Stimulated activated CD4-positive, alpha-beta T cell treated with anti-CD3 and anti-CD28 coated beads, Interleukin-15, amount 100 ng/mL, for 24 hours (primary cell): ENCODE measurements at places on chromosomes 1 and 21.

GRCh38 chr21:35489389-35489980 lies 440.4 kb upstream of the RUNX1 start:
- DNase-seq = no peak

DNA sequence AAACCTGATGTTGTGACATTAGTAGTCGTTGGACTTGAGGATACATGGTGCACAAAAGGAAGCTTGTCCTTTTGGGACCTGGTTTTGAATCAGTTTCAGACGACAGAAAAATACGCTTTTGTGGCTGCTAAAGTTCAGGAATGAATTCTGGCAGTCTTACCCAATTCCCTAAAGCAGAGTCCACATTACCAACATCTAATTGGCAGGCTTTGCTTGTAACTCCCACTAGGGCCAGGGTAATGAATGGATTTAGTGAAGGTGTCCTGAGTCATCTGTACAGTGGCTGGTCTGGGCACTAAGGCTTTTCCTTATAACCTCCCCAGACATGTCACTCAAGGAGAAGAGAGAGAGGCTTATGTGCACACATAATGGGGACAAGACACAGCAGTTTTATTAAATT lies 66.2 kb upstream of the RNPC3 start:
- no peak for DNase-seq

DNA sequence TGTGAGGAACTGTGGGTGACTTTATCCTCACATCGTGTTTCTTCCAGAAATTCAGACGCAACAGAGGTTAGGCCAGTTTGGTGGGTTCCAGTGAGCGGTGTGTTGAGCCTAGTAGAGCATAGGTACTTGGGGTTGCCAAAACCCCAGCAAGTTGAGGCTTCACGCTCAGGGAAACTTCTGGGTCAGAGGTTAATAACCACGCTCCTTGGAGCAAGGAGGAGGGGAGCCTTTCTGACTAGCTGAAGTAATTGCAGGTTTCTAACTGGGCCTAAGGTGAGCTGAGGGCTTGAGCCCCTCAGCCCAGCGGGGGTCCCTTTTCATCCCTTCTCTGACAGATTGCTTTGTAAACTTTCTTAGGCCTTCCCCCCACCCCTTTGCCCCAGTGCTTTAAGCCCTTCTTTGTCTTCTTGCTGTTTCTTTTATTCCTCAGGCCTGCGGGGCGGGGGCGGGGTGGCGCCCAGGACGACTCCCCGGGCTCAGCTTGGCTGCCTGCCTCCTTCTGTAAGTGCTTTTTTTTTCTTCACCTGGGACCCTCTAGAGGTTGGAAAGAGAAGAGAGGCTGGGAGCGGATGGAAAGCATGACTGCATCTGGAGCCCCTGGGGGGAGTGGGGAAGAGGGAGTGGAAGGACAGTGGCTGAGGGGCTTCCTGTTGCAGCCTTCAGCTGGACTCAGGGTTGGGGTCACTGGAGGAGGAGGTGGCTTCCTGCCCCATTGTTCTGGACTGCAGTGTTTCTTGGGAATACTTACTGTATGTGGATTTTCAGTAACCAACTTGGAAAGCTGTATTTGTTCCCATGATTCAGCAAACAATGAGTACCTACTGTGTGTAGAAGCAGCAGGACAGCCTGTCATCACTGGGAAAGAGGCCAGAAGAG lies 1.3 kb upstream of the ZNF436 start:
- no peak for DNase-seq

- no peak for DNase-seq
Observed at GRCh38 chr1:151924691-151925587, 15.6 kb upstream of the THEM4 start.

DNA sequence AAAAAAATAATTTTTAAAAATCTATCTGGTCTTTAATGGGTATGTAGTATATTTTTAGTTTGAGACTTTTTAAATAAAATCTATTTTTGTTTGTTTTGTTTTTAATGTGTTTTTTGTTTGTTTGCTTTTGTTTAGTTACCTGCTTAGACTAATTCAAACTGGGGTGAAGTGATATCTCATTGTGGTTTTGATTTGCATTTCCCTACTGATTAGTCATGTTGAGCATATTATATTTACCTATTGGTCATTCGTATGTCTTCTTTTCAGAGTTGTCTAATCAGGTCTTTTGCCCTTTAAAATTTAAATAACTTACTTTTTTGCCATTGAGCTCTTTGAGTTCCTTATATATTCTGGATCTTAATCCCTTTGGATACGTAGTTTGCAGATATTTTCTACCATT lies 20.3 kb downstream of the CD1B start:
- no peak for DNase-seq

DNA sequence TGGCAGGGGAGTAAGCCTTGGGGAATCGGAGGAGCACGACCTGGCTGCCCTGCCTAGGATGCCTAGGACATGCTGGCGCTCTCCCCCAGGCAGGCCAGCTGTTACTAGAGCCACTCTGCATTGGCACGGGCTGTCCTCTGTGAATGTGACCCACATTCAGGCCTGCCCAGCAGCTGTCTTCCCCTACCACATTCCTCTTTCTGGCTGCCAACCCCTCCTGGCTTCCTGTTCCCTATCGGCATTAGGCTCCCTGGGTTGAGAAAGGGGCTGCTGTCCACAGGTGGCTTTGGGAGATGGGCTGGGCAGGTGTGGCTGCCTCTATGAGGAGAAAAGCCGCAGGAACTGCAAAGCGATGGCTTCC lies 2.3 kb upstream of the NFASC start:
- no peak for DNase-seq

GRCh38 chr1:6930732-6931300 lies 145.6 kb downstream of the CAMTA1 start:
- no peak for DNase-seq

GRCh38 chr1:55955016-55955621 lies 624.2 kb downstream of the PLPP3 start:
- no peak for DNase-seq

DNA sequence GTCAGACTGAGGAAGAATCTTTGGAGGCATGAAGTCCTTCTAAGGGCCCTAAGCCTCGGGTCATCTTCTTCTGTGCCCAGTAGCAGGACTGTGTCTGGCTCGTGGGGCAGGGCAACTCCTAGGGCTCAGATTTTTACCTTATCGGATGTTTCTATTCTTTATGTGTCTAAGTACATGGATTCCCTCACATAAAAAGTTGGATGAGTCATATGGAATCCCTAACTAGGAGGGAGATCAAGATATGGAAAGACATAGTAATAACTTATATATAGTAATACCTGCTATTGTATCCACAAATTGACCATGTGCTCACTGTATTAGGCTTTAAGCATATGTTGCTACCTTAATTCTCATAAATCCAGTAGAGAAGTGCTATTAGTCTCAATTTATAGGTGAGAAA lies 364.5 kb upstream of the CAMK1G start:
- DNase-seq = no peak

- no peak for DNase-seq
Observed at GRCh38 chr1:44642255-44642654, 32.0 kb downstream of the TMEM53 start.

DNA sequence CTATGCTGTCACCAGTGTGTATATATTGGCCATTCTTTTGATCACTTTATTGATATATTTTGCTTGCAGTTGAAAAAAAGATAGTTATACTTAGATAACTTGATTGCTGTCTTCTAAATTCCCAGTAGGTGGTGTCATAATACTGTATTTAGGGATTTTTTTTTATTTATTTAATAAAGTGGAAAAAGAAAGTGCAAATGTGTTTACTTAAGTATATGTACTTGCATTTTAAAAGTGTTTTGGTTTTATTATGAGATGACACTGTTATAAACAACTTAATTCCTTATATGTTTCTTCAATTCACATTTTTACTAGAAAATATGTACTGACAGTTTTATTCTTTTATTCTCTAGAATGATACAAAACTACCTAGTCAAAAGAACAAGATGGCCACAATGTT lies 164.8 kb downstream of the USP25 start:
- no peak for DNase-seq

GRCh38 chr1:47934243-47934805 lies 62.9 kb downstream of the TRABD2B start:
- DNase-seq = no peak

DNA sequence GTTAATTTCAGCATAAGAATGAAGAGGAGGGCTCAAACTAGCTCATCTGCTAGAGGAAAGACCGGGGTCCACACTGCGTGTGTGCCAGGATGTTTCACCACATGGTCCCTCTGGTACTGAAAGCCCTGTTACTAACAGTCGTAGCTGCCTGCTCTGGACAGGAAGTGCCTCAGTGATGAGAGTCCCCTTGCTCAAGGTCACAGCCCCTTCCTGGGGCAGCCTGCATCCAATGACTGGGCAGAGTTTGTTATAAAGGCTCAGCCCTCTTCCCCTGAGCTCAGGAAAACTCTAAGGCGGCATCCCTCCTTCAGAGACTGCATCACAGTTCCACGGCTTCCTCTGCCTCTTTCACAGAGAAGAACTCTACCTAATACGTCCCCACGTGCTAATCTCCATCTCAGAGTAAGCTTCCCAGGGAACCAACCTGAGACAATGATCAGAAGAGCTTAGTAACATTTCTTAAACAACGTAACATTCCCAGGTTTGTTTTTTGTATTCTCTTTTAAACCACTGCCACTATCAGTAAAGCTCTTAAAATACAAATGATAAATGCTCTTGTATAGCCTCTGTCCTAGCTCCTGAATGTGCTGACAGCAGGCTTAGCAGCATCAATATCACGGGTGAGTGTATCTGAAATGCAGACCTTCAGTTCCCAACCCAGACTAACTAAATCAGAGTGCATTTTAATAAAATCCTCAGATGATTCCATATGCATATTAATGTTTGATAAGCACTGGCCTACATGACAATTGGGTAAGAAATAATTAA lies 38.0 kb upstream of the ATP1A1 start:
- no peak for DNase-seq

DNA sequence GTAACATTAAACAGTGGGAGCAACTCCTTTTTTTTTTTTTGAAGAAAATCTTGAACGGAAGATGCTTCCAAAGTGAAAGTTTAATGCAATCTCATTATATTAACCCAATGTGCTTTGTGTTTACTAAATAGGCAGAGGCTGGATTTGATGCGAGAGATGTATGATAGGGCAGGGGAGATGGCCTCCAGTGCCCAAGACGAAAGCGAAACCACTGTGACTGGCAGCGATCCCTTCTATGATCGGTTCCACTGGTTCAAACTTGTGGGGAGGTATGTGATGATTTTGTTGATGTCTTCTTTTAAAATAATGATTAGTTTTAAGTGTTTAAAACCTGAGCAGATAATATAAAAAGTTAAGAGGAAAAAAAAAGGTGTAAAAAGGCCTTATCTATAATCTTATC lies 74.2 kb upstream of the PGD start:
- no peak for DNase-seq

- DNase-seq = no peak
Observed at GRCh38 chr21:34636961-34637360, 22.0 kb upstream of the RCAN1 start.

GRCh38 chr1:56107275-56107638 lies 472.1 kb downstream of the PLPP3 start:
- DNase-seq = no peak

DNA sequence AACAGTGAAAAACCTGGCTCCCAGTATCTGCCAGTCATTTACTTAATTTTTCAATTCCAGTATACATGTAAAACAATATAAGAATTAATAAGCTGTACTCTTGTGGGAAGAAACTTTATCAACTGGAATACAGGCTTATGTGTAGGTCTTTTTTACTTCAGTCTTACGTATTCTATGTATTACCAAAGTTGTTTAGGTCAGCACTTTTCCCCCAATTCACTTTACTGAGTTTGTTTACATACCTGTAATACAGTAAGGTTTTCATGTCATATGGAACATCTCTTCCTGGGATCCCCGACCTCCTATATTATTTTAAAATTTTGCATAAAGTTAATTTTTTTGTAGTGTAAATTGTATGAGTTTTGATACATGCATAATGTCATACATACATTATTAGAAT lies 181.8 kb upstream of the OLFM3 start:
- no peak for DNase-seq

DNA sequence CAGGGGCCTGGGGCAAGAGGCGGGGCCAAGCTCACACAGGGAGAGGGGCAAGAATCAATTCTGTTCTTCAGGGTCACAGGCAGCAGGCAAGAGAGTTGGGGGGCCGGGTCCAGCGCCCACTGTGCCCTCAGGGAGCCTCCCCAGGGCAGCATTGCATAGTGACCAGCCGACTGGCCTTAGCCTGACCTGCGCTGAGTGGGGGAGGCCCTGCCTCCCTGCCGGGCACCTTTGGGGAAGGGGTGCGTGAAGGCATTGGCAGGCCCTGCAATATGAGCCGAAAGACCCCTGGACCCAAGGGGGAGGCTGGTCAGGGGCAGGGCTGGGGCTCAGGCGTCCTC lies 12.2 kb downstream of the SCNN1D start:
- DNase-seq = no peak

GRCh38 chr1:95832370-95832769 lies 598.4 kb downstream of the RWDD3 start:
- no peak for DNase-seq

GRCh38 chr1:41222496-41222895 lies 19.6 kb downstream of the SCMH1 start:
- no peak for DNase-seq

DNA sequence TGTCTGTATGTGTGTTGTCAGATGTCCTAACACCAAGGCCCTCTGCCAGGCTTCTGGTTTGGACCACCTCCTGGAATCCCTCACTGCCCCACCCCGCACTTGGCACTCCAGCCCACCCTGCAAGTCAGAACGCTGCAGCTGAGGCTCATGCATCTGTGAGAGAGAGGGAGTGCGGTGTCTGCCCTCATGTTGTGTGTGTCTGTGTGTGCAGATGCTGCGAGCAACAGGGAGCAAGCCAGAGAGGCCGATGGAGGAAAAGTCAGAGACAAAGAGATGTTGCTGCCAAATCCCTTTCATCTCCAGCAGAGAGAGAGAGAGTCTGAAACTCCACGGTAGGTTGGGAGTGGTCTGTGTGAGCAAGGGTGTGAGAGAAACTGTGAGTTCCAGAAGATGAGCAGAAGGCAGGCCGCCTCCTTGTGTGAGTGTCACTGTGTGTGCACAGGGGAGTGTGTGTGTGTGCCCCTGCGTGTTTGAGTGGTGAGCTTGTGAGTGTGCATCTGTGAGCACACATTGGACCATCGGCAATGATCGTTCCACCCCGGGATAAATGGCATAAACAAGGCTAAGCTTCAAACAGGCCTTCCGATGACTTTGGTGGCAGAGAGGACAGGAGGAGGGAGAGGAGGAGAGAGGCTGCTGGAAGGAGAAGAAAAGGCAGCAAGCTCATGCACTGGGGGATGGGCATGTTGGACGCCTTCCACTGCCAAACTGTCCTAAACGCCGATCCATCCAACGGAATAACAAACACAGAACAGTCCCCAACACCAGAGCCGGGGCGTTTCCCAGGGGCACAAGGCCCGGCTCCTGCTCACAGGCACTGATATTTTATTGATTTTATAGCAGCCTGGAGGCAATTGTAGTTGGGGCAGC lies 99.2 kb upstream of the GRIK3 start:
- no peak for DNase-seq
